Suprapubic skin (tissue), 4 donors: ENCODE measurements at places on chromosomes 12 and 14.

GRCh38 chr12:32379667-32380066 lies 19.7 kb upstream of the FGD4 start:
- no peak for DNase-seq

DNA sequence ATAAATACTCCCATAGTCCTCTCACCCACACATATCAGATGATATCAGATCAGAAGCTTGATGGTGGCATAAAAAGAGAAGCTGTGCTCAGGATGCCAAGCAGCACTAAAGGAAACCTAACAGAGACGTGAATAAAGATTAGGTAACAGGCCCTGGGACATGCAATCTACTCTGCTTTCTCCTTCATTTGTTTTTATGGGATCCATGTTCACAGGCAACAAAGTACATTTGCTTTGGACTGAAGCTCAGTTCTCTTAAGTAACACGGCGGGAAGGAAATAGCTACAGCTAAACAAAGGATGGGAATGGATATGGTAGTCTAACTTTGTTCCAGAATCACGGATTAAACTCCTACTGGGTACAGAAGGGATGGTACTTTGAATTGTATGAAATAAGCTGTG lies 119.5 kb downstream of the TTC7B start:
- no peak for DNase-seq

DNA sequence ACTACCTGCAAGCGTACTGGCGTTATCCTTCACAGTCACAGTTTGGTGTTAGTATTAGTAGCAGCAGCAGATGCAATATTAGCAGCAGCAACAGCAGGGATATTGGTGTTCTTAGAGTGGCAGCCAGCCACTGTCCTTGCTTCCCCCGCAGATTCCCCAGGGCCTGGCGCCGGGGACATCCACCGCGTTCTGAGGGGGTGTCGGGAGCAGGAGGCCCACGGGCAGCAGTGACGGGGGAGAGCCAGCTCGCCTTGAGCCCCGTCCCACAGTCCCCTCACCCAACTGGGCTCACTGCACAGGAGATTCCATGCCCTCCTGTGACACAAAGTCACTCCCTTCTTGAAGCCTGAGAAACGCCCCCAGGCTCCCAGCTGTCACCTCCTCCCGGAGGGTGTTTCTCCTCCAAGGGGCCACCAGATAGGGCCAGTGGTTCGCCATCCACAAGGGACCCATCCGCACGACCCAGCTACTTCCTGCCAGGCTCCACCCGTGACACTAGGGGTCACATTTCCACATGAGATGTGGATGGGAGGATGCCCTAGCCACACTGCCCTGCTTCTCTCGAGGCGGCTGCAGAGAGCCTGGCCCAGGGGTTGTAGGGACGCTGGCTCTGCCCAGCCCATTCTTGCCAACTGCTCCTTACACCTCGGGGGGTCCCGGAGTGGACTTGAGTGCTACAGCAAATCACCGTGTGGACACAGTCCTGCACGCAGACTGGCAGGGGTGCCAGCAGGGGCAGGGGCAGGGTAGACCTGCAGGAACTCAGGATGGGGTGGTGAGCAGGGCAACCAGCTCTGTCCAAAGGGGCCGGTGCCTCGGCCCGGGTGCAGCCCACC lies 123.1 kb downstream of the PIWIL1 start:
- no peak for DNase-seq

DNA sequence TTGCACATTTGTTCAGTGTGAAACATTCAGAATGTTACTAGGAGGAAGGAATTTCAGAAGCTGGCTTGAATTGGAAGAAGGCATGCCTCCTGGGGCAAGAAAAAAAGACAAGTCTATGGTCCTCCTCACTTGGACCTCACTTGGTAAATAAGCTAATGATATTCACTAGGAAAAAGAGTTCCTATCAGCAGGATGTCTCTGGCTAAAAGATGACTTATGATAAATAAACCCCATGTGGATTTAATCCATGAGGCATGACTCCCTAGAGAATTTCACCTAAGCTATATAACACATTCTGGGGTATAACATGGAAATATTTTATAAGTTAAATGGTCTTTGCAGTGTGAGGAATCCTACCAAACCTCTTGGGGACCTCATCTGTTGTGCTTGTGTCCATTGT lies 199.9 kb downstream of the LRIG3 start:
- no peak for DNase-seq

- no peak for DNase-seq
These were observed 1981.7 kb upstream of the FLRT2 start for GRCh38 chr14:83548061-83548839.
